Naive B cell (primary cell): ENCODE measurements at places on chromosomes 2 and 18. TPM values are rescaled to one million over a fixed set of nuclear protein-coding genes. Genes with fewer than 3 reads are reported as not detected.
A peak's percentile ranks its signal among the peaks of the same experiment; 100 is the strongest.

The APCDD1 gene
- polyA plus RNA-seq = 2.5 TPM

The UPP2 gene
- polyA plus RNA-seq = not detected

DNA sequence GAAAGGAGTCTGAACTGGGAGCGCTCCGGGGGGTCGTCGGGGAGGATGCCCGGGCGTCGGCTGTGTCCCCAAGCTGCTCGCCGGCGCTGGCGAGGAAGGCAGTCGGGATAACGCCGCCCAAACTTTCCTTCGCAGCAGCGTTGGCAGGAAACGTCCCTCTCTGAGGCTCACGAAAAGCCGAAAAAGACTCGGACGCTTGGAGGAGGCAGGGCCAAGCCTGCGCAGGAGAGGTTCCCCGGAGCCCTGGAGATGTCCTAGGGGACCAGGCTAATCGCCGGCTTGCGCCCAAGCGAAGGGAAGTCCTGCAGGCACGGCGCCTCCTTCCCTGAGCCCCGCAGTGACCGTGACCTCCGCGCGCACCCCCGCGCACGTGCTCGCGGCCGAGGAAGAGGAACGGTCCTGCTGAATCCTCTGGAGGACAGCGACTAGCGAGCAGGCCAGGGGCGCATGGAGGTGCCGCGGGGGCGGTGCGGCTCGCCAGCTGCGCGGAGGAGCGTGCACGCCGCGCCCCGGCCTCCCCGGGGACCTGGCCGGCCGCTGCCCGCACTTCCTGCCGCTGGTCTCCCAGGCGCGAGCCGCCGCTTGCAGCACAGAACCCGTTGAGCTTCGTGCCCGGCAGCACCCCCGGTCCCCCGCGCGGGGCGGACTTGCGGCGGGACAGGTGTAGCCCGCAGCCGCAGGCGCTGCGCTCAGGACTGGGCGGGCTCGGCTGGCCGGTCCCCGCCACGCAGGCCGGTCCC is at the start of gene SH3RF3:
TSS of gene SH3RF3 (plus strand) at position 590 of the 740 bp plus-strand sequence.
- DNase-seq = peak; percentile 42

- DNase-seq = no peak
These were observed 177.6 kb downstream of the BABAM2 start for GRCh38 chr2:28068088-28068487.

GRCh38 chr2:205640716-205641115 is 41.6 kb upstream of the NRP2 start:
- DNase-seq = no peak

The MAPK4 gene
- not detected for polyA plus RNA-seq

- no peak for DNase-seq
These were observed 87.3 kb upstream of the PPP1CB start for GRCh38 chr2:28664120-28664842.

GRCh38 chr2:152335726-152336118 is 748 bp downstream of the FMNL2 start:
- peak; percentile 1 for DNase-seq

DNA sequence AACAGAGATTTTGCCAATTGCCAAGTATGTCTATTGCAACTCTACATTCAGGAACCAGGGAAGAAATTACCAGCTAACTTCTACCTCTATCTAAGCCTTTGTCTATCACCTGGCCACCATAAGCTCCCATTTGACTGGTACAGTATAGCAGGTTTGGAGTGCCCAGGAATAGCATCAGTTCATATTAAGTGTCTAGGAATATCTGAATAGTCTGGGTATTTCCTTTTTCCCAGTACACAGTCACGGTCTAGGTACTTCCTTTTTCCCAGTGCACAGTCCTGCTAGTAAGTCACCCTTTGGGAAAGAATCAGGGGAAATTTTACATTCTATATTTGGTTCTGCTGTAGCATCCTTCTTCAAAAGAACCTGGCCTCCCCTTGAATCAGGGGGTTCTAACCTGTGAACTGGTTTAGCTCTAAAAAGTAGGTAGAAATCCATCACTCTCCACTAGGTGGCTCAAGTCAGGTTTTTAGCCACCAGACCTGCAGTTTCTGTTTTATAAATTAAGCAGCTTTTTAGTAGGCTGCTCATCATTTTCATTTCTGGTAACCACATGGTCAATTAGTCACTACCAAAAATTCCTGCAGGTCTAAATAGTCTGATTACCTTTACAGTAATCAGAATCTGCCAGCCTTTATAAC is 49.3 kb upstream of the DNAJC10 start:
- DNase-seq = peak; percentile 41

GRCh38 chr2:203500951-203501350 is 34.1 kb downstream of the RAPH1 start:
- DNase-seq = no peak

GRCh38 chr2:179059026-179059700 is 9.2 kb upstream of the CCDC141 start:
- DNase-seq = peak; percentile 20

- DNase-seq = no peak
These were observed 130.4 kb upstream of the MYO3B start for GRCh38 chr2:170047331-170048065.

- no peak for DNase-seq
These were observed 60.1 kb downstream of the SPIRE1 start for GRCh38 chr18:12597760-12598159.

The IGFBP5 gene
- polyA plus RNA-seq = not detected

DNA sequence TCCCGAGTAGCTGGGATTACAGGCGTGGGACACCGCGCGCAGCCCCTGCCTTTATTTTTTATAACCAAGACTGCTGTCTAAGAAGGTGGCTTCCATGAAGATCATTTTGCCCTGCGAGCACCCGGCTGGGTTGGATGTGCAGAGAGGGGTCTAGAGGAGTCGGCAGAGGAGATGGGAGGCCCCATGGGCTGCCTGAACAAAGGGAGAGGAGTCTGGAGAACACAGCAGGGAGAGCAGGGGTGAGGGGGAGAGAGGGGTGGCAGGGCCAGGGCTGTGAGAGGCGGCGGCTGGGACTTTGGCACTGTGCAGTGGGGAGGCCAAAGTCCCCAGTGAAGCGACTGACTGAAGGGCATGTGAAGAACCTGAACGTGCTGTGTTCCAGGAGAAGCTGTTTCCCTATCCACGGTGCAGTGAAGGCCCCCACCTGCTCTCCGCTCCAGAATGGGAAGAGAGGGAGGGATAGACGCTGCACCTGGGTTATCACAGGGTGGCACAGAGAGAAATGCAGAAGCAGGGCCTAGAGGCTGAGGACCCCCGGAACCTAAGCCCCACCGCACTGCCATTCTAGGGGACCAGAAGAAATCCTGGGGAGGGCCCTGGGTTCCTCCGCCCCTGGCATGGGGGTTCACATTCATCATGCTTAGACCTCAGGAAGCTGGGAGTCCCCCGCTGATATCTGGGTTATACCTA is 24.8 kb upstream of the FOSL2 start:
- DNase-seq = no peak

- DNase-seq = no peak
These were observed 36.1 kb upstream of the ANKRD62 start for GRCh38 chr18:12057419-12058039.

GRCh38 chr18:80109676-80110078 is 615 bp downstream of the ADNP2 start:
- DNase-seq = no peak
